Small intestine (tissue), 16 donors: ENCODE measurements at places on chromosomes 2 and 18. TPM values are rescaled to one million over a fixed set of nuclear protein-coding genes. Genes with fewer than 3 reads are reported as not detected.

The SERPINB10 gene
- not detected for polyA plus RNA-seq

The GCA gene
- 16.1 TPM for polyA plus RNA-seq

The CELF4 gene
- polyA plus RNA-seq, result 3.2 TPM

The PLGLB2 gene
- 1.1 TPM for polyA plus RNA-seq

The E2F6 gene
- polyA plus RNA-seq, result 6.4 TPM

The NOL4 gene
- polyA plus RNA-seq, result not detected

The C2orf80 gene
- not detected for polyA plus RNA-seq

The TNS1 gene
- 10.9 TPM for polyA plus RNA-seq

The OSBPL1A gene
- 23.5 TPM for polyA plus RNA-seq

The IER3IP1 gene
- polyA plus RNA-seq, result 14.1 TPM

The LOXHD1 gene
- polyA plus RNA-seq, result 0.27 TPM

The HSBP1L1 gene
- polyA plus RNA-seq, result 65.2 TPM

The CASP10 gene
- polyA plus RNA-seq, result 14.9 TPM

The CXCR1 gene
- not detected for polyA plus RNA-seq

The C2orf15 gene
- polyA plus RNA-seq, result 4.9 TPM

The CD302 gene
- polyA plus RNA-seq, result 12.1 TPM

The MRO gene
- polyA plus RNA-seq, result 6.2 TPM
